ENCODE measurements at places on chromosomes 2 and 18.
A peak's percentile ranks its signal among the peaks of the same experiment; 100 is the strongest.

DNA sequence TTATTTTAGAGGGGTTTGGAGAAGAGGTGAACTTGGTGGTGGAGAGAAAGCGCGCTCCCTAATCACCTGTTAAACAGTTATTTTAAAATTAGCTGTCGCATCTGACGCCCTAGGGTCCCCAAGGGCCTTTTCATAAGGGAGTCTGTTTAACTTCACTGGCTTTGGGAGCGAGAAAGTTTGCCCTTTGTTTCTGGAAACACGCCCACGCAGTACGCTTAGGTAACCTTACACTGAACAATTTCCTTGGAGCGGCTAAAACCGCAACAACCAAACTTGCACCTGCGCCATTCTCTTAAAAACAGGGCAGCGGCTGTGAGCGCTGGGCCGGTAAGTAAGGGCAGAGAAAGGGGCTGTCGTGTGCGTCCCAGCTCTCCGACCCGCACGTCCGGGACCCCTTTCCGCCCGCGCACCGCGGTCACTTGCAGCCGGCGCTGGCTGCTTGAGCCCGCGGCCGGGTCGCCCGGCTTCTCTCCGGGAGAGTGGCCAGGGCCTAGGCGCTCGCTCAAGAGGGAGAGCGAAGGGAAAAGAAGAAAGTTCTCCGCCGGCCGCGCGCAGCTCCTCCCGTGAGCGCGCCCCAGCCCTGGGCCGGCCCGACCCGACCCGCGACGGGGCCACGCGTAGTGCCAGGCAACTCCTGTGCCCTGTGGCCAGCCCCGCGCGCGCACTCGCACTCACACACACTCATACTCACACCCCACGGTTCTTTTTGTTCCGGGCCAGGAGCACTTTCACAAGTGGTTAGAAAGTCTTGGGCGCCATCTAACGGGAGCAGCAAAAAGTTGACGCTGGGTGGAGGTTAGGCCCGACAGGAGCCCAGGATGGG lies 19.2 kb downstream of the POU3F3 start:
- peak; percentile 55 for DNase-seq

DNA sequence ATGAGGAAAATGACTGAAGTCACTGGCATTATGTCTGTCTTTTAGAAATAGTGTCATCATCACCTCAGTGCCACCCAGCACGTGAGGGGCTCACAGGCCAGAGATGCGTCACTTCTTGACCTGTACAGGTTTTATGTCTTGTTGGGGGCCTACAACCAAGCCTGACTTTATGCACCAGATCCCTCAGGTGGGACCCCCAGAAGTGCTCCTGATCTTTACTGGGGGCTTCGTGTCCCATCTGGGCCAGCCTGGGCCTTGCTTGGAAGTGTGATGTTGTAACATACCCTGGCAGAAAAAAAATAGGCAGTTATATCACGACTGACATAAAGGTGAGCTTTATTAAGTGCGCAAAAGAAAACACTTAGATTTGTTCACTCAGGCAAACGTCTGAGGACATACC lies 21.5 kb upstream of the GNAL start:
- DNase-seq: no peak

DNA sequence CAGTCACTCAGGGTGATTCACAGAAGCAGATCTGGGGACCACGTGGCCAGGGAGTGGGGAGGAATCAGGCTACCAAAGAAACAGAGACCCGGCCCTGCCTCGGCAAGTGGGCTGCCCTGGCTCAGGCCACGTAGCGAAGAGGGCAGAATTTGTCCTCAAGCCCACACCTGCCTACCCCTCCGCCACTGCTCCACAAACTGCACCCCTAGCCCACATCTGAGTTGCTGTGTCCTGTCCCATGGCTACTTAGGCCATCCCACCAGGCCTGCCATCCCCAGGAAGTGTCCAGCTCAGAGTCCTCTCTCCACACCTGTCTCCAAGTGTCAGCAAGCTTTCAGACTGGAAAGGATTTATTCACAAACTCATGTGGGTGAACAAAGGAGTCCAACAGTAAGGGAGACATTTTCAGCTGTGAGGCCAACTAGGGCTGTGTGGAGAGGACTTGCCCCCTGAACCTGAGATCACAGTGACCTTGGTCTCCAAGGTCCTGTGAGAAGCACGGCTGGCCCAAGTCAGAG lies 31.7 kb upstream of the ASPRV1 start:
- no peak for DNase-seq

DNA sequence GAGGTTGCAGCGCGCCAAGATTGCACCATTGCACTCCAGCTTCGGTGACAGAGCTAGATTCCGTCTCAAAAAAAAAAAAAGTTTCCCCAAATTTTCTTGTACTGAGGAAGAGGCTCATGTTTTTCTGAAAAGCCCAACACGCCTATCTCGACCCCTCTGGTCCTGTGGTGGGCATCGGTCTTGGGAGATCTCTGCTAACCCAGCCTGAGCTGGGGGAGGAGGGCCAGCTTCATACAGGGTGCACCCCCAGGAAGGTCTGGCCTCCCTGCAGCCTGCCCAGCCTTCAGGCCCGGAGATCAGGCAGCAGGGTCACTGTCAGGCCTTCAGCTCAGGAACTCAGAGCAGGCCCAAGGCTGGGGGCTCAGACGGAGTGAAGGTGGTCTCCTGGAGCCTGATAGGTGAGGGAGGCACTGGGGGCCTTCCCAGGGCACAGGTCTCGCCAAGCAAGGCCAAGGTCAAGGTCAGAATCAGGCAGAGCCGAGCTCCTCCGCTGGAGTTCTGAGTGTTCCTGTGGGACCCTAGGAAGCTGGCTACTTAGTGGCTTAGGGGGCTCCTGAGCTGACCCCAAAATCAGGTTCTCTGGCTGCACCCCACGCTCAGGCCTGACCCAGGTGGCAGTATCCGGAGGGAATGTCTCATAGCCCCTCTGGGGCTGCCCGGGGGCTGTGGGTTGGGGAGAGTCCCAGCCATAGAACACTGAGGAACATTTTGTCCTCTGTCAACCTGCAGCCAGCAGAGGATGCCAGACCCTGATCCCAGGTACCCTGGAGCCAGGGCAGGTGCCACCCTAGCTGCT lies 37.9 kb upstream of the SMAD7 start:
- no peak for DNase-seq

DNA sequence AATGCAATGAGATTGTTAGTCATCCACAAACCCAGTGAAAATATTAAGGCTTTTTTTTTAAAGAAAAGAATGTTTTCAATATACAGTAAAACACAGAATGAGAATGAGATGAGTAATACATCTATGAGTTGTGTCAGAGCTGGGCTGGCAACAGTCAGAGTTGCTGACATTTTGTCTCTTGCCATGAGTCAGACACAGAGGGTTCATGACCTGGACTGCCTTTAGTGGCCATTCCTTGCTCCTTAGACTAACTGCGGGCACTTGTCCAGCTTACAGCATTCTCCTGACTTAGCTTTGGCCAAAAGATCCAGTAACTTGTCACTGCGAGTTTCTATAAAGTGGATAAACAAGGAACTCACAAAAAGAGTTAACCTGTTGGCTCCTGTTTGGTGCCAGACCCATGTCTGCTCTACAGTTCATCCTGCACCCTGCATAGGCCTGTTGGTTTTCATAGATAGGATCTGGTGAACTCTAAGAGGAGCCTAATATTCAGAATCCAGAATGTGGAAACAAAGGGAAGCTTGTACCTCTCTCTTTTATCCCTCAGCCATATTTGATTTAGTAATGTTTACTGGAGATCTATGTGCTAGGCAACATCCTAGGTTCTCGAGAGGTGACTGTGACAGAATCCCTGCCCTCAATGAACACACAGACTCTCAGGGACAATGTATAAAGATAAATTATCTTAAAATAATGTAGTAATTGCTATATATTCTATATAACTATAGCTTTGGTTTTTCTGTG lies 391.5 kb upstream of the VWC2L start:
- peak; percentile 5 for DNase-seq

DNA sequence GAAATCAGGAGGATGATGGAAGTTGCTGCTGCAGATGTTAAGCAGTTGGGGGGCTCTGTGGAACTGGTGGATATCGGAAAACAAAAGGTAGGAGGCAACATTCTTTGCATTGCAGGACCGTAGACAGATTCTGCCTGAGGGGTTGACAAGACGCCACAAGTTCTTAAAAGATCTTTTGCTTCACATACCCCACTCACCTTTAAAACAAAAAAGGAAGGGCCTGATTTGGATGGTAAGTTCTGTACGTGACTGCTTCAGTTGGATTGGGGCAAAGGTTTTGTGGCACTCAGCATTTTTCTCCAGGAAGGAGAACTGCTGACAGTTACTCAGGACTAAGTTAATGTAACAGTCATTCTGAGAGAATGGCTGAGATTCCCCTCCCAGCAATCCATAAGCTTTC lies 5.2 kb downstream of the CNDP2 start:
- DNase-seq: no peak

DNA sequence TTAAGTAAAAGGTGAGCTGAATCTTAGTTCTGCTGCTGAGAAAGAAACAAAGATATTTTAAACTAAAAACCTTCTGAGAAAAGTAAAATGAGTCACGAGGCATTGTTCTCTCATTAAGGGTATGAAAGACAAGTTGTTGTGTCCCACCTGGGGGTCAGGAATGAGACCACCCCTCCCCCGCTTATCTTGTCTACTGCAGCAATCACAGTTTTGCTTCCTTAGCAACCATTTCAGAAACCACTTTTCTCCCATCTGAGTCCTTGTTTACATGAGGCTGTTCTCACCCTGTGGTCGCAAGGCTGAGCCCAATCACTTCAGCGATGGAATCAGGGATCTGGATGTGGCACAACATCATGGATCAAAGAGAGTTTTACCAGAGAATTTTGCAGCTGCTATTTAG lies 377.6 kb upstream of the NETO1 start:
- DNase-seq: no peak

DNA sequence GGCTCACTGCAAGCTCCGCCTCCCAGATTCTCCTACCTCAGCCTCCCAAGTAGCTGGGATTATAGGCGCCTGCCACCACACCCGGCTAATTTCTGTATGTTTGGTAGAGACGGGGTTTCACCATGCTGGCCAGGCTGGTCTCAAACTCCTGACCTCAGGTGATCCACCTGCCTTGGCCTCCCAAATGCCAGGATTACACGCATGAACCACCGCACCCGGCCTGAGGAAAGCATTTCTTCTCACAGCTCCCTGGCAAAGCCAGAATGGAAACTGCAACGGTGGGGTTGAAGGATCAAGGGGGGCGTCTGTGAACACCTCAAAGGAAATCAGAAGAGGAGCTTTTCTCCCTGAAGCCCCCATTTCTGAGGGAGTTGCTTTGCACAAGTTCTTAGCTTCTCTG lies 11.2 kb upstream of the TEX51 start:
- DNase-seq: no peak

DNA sequence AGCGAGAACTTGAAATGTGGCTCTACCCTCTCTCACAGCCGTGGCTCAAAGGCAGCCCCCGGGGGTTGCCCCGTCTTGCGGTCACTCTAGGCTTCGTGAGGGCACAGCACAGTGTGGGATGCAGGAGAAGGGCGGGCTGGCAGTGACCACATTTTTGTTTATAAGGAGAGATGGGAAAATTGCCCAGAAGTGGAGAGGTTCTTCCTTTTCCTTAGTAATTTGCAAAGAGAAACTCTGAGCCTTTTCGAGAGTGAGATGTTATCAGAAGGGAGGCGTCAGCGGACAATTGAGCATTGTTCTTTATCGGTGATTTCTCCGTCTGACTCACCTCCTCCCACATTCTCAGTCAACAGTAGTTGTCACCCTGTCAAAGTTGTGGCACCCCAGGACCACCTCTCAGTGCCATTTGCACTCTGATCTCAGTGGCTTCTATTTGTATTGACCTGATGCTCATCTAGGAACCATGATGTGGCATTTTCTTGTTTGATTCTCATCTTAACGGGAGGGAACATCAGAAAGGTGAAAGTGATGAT lies 89.6 kb downstream of the ACAA2 start:
- DNase-seq: peak; percentile 23

- peak; percentile 83 for DNase-seq
These were observed 102.6 kb downstream of the HDAC4 start for GRCh38 chr2:239298116-239298804.

GRCh38 chr2:82139979-82140611 lies 1835.5 kb upstream of the LRRTM1 start:
- no peak for DNase-seq

- DNase-seq: no peak
These were observed 76.1 kb downstream of the SMIM21 start for GRCh38 chr18:75351409-75351808.

GRCh38 chr2:98769114-98769476 lies 38.2 kb upstream of the MGAT4A start:
- no peak for DNase-seq

DNA sequence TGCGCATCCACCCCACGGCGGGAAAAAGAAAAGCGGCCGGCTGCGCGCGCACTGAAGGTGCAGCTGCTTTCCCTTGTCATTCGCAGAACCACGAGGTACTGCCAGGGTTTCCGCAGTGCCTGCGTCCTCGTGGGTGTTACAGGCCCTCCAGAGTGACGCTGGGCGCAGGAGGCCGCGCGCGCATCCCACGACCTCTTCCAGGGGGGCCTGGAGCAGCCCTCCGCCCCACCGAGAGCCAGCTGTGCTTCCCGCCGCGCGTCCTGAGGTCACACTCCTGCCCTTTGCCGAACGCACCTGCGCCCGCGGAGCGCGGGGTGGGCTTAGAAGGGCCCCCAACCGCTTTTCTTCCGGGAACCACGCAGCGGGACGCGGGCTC lies 378 bp upstream of the IAH1 start:
- peak; percentile 69 for DNase-seq

DNA sequence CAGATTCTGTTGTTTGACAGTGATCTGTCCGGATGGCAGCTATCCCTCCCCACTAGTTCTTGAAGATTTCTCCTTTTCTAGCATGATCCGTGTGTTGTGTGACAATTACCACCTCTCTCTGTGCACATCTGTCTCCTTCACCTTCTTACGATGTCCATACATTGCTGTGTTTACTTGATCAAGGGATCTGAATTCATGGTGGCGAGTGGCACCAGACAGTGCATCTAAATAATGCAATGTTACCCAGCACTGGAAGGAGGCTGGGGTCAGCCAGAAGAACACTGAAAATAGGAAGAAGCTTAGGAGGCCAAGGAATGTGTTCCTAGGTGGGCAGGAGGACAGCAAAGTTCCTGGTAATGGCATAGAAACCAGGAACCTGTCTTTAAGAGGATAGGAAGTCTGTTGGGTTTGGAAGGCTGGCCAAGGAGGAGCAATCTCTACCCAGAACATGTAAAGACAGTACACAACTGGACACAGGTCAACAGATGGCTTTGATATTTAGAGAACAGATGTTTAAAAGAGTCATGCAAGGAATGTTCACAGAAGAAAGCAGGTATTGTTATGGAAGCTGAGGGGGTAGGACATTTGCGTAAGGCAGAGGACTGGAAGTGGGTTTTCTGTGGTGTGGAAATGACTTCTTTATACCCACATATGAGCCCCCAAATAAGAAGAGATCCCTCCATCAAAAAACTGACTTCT lies 126.4 kb downstream of the HRH4 start:
- no peak for DNase-seq
